SHP77 (cell line): ENCODE measurements at places on chromosomes 3 and 15.

- no peak for DNase-seq
These were observed 13.4 kb downstream of the APBA2 start for GRCh38 chr15:28899061-28899738.

DNA sequence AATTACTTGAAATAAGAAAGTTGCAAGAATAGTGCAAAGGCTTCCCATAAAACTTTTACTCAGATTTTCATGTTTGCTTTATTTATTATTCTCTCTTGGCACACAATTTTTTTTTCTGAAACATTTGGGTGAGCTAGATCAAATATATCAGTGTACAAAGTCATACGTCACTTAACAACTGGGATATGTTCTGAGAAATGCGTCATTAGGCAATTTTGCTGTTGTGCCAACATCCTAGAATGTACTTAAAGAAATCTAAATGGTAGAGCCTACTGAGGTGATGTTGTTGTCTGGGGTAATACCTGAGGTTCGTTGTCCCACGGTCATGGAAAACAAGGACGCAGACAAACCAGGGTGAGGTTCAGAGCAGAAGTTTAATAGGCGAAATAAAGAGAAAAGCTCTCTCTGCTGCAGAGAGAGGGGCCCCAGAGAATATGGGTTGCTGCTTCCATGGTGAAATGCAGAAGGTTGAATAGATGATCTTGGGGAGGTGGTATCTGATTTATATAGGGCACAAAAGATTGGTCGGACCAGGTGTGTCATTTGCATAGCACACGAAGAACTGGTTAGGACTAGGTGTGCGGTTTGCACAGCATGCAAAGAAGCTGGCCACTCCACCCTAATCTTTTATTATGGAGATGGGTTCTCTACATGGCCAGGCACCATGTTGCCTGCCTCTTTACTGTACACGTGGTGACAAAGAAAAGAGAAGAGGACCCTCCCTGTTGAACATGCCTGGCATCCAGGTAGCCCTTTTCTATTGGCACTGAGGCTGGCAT, 8.8 kb upstream of the GRAMD1C start:
- no peak for DNase-seq

- DNase-seq: no peak
These were observed 27.7 kb downstream of the NR2F2 start for GRCh38 chr15:96358001-96358801.

DNA sequence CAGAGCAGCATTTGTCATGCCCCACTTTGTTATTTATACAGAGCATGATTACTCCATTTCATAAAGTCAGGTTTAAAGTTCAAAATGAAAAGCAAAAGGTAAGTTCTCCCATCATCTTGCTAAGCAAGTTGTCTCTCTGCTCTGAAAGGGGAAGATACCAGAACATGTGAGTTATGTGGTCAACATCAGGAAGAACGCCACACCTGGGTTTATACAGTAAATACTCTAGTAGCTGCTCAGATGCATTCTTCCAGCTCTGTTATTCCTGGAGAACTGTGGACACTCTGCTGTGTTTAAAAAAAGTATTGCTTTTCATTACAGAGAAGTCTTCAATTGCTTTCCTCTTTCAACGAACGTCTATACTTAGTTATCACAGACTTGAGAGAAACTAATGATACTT, 145.7 kb downstream of the PLCL2 start:
- DNase-seq: no peak

GRCh38 chr3:128011140-128011539, 41.1 kb upstream of the SEC61A1 start:
- peak; percentile 15 for DNase-seq

- no peak for DNase-seq
These were observed 20.0 kb downstream of the SLC28A1 start for GRCh38 chr15:84904419-84904818.

GRCh38 chr15:59528961-59529402, 82.6 kb upstream of the GCNT3 start:
- DNase-seq: peak; percentile 75

- DNase-seq: no peak
These were observed 159.7 kb downstream of the RSL24D1 start for GRCh38 chr15:55037071-55037470.

- DNase-seq: no peak
These were observed 32.6 kb upstream of the TBC1D5 start for GRCh38 chr3:17775073-17775472.

DNA sequence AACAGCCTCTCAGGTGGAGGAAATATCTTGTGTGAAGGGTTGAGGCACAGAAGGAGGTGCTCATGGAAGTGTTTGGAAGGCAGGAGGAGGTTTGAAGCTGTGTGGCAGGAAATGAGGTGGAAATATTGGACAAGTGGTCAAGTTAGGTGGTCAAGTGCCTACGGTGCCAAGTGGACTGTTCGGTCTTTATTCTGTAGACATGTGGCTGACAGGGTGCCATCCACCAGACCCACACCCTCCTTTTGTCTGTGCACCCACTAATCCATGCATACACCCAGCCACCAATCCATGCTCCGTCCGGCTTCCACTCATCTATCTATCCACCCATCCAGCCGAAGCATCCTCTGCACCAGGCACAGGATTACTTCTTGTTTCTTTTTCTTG, 2.2 kb downstream of the SLC6A20 start:
- DNase-seq: no peak

DNA sequence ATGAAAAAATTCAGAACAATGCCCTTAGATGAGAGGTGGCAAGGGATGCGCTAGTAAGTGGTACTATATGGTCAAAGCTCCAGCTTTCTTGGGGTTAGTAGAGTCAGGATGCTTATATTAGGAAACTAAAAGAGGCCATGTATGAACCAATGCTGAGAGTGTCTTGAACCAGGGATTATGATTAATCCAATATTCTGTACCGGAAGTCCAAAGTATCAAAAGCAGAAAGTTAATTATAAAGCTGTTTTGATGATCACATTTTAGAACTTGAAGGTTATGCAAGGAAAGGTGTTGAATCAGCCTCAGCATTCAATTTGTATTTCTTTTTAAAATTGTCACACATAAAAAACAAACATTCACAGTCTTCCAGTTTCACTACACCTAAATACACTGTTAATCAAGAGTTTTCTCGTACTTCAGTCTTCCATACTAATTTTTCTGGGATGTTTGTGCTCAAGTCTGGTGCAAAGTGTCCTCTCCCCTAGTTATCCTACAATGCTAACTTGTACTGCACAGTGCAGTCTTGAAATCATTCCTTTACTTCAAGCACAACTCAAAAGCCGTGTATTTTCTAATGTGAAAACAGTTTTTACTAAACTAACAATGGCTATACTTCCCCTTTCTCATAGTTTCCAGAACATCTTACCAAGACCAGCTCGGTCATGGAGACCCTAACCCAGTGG, 10.7 kb upstream of the FAH start:
- DNase-seq: no peak

GRCh38 chr3:12484983-12485327, 675 bp downstream of the TSEN2 start:
- DNase-seq: peak; percentile 6

- no peak for DNase-seq
These were observed 833.7 kb downstream of the ROBO2 start for GRCh38 chr3:77873598-77873997.

DNA sequence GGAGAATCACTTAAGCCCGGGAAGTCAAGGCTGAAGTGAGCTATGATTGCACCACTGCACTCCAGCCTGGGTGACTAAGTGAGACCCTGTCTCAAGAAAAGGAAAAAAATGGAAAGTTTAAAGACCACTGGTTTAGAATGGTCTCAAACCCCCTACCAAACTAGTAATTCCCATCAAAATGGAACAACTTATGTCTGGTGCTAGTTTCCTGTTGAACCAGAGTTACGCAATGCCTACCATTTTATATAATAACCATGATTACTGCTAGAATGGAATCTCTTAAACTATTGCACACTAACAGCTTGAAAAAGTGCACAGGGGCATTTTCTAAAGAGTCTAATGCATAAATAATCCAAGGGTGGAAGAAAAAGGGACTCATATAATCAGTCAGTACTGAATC, 43.6 kb downstream of the DMXL2 start:
- DNase-seq: no peak

DNA sequence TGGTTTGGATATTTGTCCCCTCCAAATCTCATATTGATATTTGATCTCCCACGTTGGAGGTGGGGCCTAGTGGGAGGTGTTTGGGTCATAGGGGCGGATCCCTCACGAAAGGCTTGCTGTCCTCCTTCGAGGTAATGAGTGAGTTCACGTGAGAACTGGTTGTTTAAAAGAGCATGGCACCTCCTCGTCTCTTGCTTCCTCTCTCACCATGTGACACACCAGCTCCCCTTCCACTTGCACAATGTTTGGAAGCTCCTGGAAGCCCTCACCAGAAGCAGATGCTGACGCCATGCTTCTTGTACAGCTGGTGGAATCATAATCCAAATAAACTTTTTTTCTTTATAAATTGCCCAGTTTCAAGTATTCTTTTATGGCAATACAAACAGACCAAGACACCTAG, 38.6 kb downstream of the RFTN1 start:
- DNase-seq: no peak

GRCh38 chr3:171956181-171956683, 83.1 kb upstream of the FNDC3B start:
- no peak for DNase-seq

DNA sequence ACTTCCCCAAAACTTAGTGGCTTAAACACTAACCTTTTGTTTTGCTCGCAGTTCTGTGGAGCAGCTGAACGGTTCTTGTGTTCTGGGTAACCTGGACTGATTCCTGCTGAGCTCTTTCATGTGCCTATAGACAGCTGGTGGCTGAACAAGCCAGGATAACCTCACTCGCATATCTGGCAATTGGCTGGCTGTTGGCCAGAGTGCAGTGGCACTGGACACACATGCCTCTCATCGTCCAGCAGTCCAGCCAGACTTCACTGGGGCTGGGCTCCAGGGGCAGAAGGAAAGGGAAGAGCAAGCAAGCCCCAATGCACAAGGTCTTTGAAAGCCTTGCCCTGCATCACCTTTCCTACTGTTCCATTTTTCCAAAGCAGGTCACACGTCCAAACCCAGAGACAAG, 53.6 kb upstream of the GATA2 start:
- DNase-seq: no peak

DNA sequence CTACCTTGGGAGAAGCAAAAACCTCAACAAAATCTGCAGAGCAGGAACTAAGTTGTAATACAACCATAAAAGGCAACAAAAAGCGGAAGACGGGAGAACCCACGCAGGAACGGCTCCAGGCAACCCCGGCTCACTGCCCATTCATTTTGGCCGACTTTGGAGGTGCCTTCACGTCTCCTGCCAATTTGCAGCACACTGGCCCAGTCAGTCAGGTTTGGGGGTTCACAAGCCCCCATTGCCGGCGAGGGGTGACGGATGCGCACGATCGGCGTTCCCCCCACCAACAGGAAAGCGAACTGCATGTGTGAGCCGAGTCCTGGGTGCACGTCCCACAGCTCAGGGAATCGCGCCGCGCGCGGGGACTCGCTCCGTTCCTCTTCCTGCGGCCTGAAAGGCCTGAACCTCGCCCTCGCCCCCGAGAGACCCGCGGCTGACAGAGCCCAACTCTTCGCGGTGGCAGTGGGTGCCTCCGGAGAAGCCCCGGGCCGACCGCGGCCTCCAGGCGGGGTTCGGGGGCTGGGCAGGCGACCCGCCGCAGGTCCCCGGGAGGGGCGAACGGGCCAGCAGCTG, 463 bp downstream of the TERC start:
- no peak for DNase-seq
